ENCODE measurements at places on chromosomes 7 and 10.

- DNase-seq: no peak
These were observed 819.2 kb downstream of the CCSER2 start for GRCh38 chr10:85147346-85148250.

- DNase-seq: no peak
These were observed 33.0 kb upstream of the GALNTL5 start for GRCh38 chr7:151923097-151923876.

- DNase-seq: no peak
These were observed 67.7 kb downstream of the COL13A1 start for GRCh38 chr10:69869291-69869961.

- no peak for DNase-seq
These were observed 280.5 kb downstream of the KIF20B start for GRCh38 chr10:89981891-89982290.

DNA sequence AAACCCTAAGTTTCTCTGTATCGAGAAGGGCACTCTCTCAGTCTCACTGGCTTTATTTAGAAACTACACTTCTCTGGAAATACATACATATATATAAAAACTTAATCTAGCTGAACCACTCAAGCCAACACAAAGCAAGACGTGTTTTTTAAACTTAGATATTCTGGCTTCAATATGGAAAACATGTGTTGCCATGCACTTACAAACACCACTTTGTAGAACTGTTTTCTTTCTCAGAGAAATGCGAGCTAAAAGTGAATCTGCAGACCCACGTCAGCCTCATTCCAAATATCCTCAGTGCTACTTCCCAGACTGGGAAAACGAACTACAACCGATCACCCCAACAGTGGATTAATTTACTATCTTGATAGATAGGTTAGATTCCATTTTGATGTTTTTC is 1.7 kb downstream of the CCDC3 start:
- no peak for DNase-seq

- DNase-seq: no peak
These were observed 25.7 kb downstream of the PRKAG2 start for GRCh38 chr7:151851145-151851751.

DNA sequence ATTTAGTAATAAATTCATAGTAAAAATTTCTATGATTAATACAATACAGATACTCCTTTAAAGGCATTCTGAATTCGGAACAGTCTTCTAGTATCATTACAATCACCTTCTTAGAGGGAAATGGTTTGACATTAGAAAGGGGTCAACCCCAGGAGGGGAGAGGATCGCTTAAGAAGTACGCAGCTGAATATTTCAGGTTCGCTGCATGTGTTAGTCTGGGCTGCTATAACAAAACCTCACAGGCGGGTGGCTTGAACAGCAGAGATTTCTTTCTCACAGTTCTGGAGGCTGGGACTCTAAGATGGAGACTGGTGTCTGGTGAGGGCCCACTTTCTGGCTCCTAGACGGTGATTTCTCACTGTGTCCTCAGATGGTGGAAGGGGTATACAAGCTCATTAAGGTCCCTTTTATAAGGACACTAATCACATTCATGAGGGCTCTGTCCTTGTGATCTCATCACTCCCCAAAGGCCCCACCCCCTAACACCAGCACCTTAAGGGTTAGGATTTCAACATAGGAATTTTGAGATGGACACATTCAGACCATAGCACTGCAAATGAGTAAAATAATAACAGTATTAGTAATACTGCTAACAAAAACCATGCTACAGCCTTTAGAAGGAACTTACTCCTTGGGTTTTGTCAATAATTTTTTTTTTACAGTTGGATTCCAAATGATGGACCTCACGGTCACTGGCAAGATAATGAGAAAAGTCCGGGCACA is 34.0 kb downstream of the GNA12 start:
- no peak for DNase-seq

DNA sequence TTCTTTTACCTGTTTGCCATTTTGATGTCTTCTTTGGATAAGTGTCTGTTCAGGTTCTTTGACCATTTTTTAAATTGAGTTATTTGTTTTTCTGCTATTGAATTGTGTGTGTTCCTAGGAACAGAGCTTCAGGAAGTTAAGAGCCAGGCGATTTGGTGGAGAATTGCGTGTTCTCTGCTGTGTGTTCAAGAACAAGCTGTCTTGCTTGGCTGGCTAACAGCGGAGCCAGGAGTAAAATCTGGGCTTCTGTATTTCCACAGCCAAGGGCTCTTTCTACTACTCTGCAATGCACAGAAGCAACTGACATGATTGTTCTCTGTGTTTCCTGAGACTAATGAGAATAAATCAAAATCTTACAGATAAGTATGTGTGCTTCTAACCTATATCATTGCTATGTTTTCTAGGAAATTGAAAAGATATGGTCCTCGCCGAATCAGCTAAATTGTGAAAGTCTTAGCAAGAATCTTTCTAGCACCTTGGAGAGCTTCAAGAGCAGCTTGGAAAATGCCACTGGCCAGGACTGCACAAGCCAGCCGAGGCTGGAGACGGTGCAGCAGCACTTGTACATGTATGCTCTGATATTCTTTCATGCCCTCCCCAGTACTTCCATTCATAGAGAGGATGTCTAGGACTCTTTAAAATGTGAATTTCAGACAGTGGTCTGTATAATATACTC is 124.2 kb downstream of the ABCA13 start:
- no peak for DNase-seq

- no peak for DNase-seq
These were observed 104.5 kb downstream of the CXCL12 start for GRCh38 chr10:44280226-44281014.

DNA sequence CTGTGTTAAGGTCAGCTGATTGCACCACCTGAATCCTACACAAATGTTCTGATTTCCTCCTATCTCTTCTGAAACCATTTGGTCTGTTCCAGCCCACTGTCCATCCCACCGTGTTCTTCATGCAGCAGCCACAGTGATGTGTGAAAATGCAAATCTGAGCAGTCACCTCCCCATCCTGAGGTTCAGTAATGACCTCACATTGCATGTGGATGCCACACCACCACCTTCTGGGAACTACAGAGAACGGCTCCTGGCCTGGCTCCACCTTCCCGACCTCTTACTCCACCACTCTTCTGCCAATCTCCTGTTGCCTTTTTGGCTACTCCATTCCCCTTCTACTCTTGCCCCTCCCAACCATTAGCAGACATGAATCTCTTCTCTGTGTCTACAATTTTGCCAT is 244.4 kb downstream of the TNS3 start:
- DNase-seq: no peak

DNA sequence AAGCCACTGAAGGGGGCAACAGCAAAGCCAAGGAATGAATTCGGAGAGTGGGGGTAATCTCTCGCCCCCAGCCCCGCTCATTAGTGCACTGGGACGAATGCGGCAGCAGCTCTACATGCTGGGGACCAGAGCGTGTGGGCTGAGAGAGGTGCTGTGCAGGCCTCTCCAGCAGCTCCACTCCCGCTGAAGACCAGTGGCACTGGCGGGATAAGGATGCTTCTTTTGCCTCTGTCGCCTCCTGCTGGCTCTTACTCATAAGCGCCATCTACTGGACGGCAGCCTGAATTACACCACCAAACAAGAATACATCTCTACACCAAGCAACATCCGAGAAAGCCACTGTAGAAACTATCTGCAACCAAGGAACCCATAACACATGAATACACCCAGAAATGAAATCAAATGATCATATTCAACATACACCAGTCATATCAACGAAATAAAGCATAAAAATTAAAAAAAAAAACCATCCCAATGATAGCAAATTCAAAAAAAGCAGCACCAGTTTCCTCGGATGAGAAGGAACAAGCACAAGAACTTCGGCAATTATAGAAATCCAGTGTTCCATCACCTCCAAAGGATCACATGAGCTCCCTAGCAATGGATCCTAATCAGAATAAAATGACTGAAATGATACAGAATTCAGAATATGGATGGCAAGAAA is 79.0 kb upstream of the TMEM168 start:
- no peak for DNase-seq

DNA sequence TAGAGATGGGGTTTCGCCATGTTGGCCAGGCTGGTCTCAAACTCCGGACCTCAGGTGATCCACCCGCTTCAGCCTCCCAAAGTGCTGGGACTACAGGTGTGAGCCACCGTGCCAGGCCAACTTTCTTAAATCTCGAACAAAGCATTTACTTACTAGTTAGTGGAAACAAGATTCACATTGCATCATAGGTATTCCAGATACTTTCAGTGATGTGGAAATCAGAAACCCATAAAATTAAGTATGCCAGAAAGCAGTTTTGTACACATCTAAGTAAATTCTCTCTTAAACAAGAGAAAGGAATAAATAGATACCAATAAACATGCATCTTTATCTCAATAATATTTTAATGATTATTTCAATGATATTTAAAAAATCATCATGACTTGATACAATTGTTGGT is 75.5 kb downstream of the DGKI start:
- no peak for DNase-seq

- no peak for DNase-seq
These were observed 29.4 kb downstream of the PRKG1 start for GRCh38 chr10:51103554-51104217.

DNA sequence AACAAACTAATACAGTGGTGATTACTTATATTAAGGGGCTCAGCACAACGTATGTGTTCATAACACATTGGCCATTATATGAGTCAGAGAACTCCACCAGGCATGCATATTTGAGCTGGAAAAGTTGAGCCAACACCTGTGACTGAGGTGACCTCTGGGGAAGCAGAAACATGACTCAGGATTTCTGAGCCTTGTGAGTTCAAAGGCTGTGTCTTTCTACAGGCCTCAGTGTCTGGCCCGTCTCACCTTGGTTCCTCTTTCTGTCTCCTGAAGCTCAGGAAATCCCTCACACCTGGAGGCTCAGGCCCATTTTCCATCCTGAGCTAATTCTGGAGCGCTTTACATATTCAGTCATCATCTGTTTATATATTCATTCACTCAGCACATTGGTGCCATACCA is 230.9 kb upstream of the AGK start:
- no peak for DNase-seq

- DNase-seq: no peak
These were observed 163.3 kb downstream of the ADARB2 start for GRCh38 chr10:1573981-1574380.

DNA sequence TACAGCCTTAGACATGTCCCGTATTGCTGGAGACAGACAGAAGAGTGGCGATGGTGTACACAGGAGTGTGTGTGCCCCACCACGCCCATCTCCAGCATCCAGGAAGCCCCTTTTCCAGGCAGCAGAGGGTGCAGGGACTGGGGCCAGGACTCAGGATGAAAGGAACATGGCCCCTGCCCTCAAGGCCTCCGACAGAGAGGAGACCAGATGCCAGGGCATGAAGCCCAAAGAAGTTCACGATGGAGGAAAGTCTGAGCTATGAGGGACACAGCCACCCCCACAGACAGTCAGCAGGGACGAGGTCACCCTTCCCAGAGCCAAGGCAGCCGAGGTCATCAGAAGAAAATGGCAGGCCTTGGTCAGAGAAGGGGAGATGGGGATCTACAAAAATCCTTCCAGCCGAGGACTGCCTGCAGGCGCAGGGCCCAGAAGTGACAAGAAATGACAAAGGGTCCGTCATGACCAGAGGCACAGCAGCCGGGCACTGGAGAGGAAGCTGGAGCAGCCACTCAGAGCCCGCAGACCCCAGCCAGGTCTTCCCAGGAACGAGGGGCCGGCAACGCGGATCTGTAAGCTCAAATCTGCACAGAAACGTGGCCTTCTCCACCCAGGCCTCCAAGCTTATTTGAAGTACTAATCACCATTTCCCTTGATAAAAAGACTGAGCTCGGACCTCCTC is 78.7 kb upstream of the PPP2R2D start:
- DNase-seq: no peak

GRCh38 chr10:31940839-31941653 is 12.4 kb upstream of the ARHGAP12 start:
- no peak for DNase-seq

GRCh38 chr7:94004024-94004951 is at the start of gene BET1:
Gene BET1, minus strand, starts transcription at chr7:94004355. Its CDS starts 139 bp downstream, at chr7:94004216.
- DNase-seq: peak; percentile 98

GRCh38 chr10:3701491-3701890 is 83.5 kb downstream of the KLF6 start:
- no peak for DNase-seq

- no peak for DNase-seq
These were observed 195.9 kb downstream of the CFTR start for GRCh38 chr7:117675497-117676435.

GRCh38 chr10:3595736-3596135 is 189.3 kb downstream of the KLF6 start:
- no peak for DNase-seq

- DNase-seq: peak; percentile 29
These were observed 386.2 kb downstream of the KCNMA1 start for GRCh38 chr10:77251297-77252013.

GRCh38 chr10:107163881-107164861 is at the start of gene SORCS1:
Gene SORCS1, minus strand, starts transcription at chr10:107164706.
- no peak for DNase-seq

DNA sequence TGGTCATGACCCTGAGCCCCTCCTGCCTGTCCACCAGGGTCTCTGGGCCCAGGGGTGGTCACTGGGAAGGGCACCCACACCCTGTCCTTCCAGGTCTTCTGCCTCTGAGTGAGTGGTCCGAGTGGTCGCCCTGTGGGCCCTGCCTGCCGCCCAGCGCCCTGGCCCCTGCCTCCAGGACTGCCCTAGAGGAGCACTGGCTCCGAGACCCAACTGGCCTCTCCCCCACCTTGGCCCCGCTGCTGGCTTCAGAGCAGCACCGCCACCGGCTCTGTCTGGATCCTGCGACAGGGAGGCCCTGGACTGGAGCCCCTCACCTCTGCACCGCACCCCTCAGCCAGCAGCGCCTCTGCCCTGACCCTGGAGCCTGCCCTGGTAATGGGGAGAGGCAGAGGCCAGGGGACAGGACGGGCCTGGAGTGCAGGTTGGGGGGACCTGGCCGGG is 13.9 kb upstream of the ZNF862 start:
- DNase-seq: no peak

GRCh38 chr7:4099651-4100050 is 582.4 kb upstream of the FOXK1 start:
- DNase-seq: no peak

- no peak for DNase-seq
These were observed 110.5 kb upstream of the INSIG1 start for GRCh38 chr7:155187061-155187785.

- DNase-seq: no peak
These were observed 111.0 kb downstream of the MICALL2 start for GRCh38 chr7:1348096-1348822.

- peak; percentile 16 for DNase-seq
These were observed 155.4 kb downstream of the DYNC1I1 start for GRCh38 chr7:95927756-95928155.

- DNase-seq: no peak
These were observed 992.3 kb downstream of the KCNMA1 start for GRCh38 chr10:76645341-76645740.

GRCh38 chr7:46654546-46655443 is 733.7 kb upstream of the IGFBP3 start:
- no peak for DNase-seq

DNA sequence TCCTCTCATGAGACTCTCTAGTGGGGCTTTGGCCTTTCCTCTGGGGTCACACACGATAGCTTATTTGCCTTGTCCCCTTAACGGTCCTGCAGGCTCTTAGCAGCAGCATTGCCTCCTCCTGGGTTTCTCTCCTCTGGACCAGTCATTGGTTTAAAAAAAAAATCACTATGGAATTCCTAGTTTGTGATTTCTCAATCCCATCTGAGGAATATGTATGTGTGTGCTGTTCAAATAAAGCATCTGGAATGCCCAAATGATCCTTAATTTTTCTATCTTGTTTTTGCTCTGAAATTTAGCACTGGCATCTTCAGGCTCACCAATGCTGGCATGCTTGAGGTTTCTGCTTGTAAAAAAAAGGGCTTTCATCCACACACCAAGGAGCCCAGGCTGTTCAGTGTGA is 30.5 kb downstream of the ACTA2 start:
- no peak for DNase-seq

GRCh38 chr10:129716211-129716681 is 247.8 kb downstream of the EBF3 start:
- DNase-seq: no peak
